ENCODE measurements at places on chromosomes 7 and 10.

DNA sequence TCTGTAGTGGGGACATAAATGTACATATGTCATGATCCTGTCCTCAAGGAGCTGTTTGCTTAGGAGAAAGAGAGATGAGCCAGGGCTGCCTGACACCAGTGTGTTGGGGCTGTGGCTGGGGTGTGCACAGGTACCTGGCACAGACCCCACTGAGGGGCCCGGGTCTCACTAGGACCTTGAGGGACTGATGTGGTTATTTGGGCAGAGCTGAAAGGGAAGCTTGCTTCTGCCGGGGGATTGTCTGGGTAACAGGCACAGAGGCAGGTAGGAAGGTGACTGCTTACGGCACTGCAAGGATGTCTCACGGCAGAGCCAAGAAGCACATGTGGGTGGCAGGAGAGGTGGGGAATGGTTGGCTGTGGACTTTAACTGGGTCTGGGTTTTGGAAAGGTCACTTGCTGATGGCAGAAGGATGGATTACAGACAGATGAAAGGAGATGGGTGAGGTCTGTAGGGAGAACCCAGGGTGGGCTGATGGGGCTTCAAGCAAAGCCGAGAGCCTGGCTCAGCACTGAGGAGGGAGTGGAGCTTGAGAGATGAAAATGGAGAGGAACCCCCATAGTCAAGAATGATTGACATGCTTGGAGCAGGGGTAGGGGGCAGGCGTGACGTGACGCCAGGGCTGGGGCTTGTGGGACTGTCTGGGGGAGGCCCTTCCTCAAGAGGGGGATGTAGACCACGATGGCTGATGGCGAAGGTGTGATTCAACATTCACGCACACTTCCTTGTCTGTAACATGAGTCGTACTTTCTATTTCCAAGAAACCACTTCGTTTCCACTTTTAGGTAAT, 207.7 kb upstream of the SHH start:
- no peak overlapping the region for H3K4me3 ChIP-seq
- H3K27ac ChIP-seq = no peak overlapping the region
- peak; percentile 88 for DNase-seq
- H3K4me1 ChIP-seq = no peaks in the 10 kb centered on the region
- H3K36me3 ChIP-seq = no peaks in the 10 kb centered on the region
- H3K27me3 ChIP-seq = peaks cover 12% of the 10 kb centered on the region

- H3K4me3 ChIP-seq = no peak overlapping the region
- H3K36me3 ChIP-seq = no peaks in the 10 kb centered on the region
- H3K27me3 ChIP-seq = no peaks in the 10 kb centered on the region
Observed at GRCh38 chr10:117318909-117319308, 56.3 kb downstream of the PDZD8 start.

GRCh38 chr10:79007421-79008319, 61.1 kb upstream of the ZMIZ1 start:
- no peaks in the 10 kb centered on the region for H3K36me3 ChIP-seq
- no peak overlapping the region for H3K4me3 ChIP-seq
- H3K27ac ChIP-seq = no peak overlapping the region
- no peaks in the 10 kb centered on the region for H3K4me1 ChIP-seq
- no peak for DNase-seq

DNA sequence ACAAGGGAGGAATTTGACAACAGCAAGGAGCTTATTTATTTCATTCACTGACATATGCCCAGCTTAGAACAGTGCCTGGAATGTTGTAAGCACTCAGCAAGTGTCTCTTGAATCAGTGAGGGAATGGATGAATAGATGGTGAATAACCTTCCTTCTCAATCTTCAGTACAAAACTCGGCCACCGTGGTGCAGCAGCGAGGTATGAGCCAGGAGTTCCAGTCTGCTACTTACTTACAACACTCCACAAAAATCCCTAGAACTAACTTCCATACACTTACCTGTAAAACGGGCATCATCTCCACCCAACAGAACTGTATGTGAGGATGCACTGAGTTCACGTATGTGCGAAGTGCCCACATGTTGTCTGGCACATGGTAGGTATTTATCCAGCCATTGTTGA, 237.4 kb downstream of the WDR11 start:
- no peaks in the 10 kb centered on the region for H3K4me1 ChIP-seq
- no peak overlapping the region for H3K27ac ChIP-seq

GRCh38 chr10:130652964-130653578, 516.9 kb downstream of the GLRX3 start:
- H3K36me3 ChIP-seq = no peaks in the 10 kb centered on the region
- no peak overlapping the region for H3K27ac ChIP-seq
- H3K27me3 ChIP-seq = no peaks in the 10 kb centered on the region
- H3K4me3 ChIP-seq = no peak overlapping the region
- H3K4me1 ChIP-seq = no peaks in the 10 kb centered on the region

GRCh38 chr10:96714746-96715255, 5.5 kb downstream of the PIK3AP1 start:
- no peak for DNase-seq
- no peaks in the 10 kb centered on the region for H3K36me3 ChIP-seq
- H3K27me3 ChIP-seq = peaks cover 1% of the 10 kb centered on the region
- no peak overlapping the region for H3K4me3 ChIP-seq
- H3K27ac ChIP-seq = no peak overlapping the region
- peaks cover 2% of the 10 kb centered on the region for H3K4me1 ChIP-seq

All from esophagus muscularis mucosa (tissue), 4 donors.